ENCODE measurements at places on chromosomes 13 and 19. TPM values are rescaled to one million over a fixed set of nuclear protein-coding genes. Genes with fewer than 3 reads are reported as not detected.

Gene OR7C1
- total RNA-seq = not detected

Gene CCNA1
- total RNA-seq = 0.45 TPM

Gene PRTN3
- 0.24 TPM for total RNA-seq

Gene DMWD
- total RNA-seq = 33.7 TPM

Data from A549 treated with dexamethasone at 1 μM for 4 hours (cell line).